AG04450 (cell line): ENCODE measurements at places on chromosomes 11 and 22.
A peak's percentile ranks its signal among the peaks of the same experiment; 100 is the strongest.

- no peak for DNase-seq
Measured at GRCh38 chr11:1776331-1776851, 12.7 kb upstream of the CTSD start.

DNA sequence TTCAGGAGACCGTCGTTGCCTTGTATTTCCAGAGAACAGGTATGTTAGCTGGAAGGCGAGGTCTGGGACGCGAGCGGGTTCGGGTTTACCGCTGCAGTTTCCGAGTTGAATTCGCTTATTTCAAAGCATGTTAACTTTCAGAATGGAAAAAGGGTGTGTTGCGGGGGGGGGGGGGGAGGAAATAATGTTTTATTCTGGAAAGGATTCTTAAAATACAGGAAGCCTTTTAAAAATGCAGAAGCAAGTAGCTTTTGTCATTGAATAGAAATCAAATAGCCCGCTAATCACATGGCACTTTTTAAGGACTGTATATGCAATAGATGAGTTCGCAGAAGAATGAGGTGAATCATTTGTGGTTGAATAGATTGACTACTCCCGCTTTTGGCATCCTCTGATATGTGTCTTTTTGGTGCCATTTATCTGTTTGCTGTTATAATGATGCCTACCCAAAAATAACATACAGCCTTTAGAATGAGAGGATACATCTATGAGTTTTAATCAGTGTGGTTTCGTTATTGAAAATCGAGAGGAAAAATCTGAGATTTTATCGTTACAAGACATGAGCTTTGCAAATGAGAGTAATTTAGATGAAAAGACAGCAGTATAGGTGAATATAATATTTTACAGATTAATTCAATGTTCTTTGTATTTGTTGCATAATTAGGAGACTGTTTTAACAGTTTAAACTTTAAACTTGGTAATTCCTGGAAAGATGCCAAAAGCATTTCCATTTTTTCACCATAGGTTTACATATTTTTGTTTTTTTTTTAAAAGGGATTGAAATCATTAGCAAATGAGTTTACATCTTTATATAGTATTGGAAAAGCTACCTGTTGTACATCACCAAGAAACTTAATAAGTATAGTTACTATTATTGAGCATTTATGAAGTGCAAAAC, 1.7 kb downstream of the PDE3B start:
- DNase-seq = no peak

DNA sequence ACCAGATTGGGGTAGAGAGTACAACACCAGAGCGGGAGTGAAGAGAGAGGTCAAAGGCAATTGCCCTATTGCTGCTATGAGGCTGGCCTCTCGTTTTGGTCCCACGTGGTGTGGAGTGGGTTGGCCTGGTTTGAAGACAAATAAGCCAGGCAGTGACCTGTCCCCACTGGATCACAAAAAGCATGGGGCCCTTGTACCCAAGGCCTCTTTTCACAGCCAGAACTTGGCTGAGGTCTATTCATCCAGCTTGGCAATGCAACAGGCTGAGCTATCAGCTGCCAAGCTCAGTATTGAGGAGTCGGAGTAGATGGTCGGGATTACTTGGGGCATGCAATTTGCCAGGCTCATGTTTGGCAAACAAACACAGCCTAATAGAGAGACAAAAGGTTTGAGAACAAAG, 19.2 kb upstream of the GALNT18 start:
- DNase-seq = no peak

- no peak for DNase-seq
Measured at GRCh38 chr11:84853841-84854497, 773.2 kb downstream of the DLG2 start.

DNA sequence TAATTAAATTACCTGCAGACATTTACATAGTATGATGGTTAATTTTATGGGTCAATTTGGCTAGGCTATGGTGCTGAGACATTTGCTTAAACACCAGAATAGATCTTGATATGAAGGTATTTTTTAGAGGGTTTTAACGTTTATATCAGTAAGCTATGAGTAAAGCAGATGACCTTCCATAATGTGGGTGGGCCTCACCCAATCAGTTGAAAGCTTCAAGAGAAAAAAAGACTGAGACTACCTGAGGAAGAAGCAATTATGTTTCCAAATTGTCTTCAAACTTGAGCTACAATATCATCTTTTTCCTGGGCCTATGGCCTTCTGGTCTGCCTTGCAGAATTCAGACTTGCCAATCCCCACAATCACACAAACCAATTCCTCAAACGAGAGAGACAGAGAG, 498.8 kb upstream of the API5 start:
- DNase-seq = no peak

DNA sequence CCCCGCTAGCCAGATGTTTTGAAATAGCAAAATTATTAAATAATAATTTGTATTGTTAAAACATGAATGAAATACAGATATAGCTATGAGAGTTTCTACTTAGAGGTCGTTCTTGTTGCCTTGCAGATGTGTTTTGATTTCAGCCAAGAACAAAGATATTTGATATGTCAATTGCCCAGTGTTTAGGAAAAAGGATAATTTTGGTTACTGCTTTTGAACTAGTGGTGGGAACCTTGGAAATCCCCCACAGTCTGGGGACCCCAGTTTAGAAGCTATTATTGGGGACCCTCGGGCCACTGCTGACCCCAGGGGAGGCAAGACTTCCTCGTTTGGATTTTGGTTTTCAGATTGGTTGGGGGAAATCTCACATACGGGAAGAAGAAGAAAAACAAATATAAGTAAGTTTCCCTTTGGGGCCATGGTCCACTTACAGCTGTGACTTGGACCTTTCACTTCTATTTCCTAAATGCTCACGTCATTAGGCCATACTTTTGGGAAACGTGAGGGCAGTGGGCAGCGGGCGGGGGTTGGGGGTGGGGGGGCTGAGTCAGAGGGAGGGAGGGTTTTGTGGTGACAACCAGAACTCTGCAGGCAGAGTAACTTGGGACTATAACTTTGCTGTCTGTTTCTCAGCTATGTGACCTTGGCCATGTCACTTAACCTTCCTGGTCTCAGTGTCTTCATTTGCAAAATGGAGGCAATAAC, 37.0 kb downstream of the LDLRAD3 start:
- no peak for DNase-seq

GRCh38 chr11:36729825-36730224, 131.8 kb upstream of the RAG2 start:
- no peak for DNase-seq

DNA sequence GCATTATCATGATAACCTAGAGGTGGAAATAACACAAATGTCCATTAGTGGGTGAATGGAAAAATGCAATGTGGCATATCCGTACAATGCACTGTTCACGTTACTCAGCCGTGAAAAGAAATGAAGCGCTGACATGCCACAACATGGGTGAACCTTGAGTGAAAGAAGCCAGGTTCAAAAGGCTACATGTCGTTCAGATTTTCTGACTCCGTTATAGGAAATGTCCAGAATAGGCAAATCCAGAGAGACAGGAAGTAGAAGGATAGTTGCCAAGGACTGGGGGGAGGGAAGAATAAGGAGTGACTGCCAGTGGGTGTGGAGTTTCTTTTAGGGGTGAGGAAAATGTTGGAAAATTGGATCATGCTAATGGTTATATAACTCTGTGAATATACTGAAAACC, 133.8 kb downstream of the ATXN10 start:
- DNase-seq = no peak

DNA sequence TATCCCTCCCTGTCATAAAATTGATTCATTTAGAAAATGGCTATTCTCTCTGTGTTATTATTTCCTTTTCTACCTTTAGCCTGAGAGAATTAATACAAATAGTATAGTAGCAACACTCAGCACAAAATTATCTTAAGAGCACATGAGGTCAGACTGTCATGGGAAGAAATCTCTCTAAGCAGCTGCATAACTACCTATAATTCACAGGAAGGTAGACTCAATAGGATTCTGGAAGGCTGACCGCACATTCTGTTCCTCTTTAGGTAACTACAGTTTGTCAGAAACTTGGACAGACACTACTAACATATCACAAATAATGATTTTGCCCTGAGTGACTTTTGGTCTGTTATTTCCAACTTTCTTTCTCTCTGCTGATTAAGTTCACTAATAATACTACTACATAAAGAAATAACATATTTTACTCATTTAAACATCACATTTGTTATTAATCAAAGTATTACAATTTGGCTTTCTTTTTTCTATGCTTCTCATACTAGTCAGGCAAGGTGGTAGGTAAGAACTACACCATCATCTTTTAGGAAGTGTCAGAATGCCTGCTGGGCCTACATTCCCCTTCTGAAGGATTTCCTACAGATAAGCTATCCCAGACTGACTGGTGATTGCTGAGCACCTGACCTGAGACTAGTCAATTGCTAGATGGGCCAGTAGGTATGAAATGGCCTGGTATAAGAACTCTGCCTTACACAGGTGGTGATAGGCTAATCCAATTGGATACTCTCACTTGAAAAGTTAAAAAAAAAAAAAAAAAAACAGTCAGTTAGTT, 325.1 kb downstream of the DLG2 start:
- no peak for DNase-seq

DNA sequence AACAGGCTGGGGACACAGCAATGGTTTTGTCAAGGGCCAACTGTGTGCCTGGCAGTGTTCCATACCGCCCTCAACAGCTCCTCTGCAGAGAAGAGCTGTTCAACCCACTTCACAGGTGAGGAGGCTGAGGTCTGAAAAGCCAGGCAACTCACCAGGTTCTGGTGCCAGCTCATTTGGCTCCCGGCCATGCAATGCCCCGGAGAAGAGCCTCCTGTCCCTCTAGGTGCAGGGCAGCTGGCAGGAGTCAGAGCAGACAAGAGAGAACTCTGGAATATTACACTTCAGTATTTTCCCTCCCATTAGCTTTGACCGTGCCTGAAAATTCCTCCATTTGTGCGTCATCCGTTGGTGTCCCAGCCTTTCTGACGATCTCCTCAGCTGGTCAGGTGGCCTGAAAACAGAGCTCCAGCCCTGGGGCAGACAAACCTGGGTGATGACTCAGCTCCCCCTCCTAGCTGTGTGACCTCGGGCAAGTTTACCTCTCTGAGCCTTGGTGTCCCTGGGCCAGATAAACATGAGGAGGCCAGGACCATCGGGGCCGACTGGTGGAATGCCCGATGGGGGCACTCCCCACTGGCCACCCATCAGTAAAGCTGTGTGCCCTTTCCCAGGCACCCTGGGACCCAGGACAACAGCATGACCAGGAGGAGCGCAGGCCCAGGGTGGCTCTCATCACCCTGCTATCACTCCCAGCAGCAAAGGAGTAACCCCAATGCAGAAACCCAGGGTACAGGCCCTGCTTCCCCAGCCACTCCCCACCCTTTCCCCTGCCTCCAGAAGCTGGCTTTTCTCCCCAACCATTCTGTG, 9.6 kb upstream of the C1QTNF6 start:
- no peak for DNase-seq

- DNase-seq = no peak
Measured at GRCh38 chr11:970319-970871, 44.7 kb downstream of the AP2A2 start.

- DNase-seq = no peak
Measured at GRCh38 chr11:91086028-91086427, 863.2 kb upstream of the CHORDC1 start.

DNA sequence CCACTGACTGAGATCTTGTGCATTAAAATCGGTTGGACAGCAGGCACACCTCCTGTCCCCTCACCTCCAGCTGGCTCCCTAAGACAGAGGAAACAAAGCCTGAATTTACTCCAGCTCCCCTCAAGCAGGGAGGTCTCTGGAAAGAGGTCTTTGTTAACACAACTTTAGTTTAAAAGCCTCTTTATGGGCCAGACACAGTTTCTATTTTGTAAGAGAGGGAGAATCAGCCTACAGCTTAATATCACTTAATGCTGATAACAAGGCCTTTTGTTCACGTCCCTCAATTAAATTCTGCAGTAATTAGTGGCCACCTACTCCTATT, 36.3 kb downstream of the PLEKHA7 start:
- DNase-seq = no peak

- DNase-seq = no peak
Measured at GRCh38 chr22:42275970-42276369, 5.5 kb upstream of the TCF20 start.

DNA sequence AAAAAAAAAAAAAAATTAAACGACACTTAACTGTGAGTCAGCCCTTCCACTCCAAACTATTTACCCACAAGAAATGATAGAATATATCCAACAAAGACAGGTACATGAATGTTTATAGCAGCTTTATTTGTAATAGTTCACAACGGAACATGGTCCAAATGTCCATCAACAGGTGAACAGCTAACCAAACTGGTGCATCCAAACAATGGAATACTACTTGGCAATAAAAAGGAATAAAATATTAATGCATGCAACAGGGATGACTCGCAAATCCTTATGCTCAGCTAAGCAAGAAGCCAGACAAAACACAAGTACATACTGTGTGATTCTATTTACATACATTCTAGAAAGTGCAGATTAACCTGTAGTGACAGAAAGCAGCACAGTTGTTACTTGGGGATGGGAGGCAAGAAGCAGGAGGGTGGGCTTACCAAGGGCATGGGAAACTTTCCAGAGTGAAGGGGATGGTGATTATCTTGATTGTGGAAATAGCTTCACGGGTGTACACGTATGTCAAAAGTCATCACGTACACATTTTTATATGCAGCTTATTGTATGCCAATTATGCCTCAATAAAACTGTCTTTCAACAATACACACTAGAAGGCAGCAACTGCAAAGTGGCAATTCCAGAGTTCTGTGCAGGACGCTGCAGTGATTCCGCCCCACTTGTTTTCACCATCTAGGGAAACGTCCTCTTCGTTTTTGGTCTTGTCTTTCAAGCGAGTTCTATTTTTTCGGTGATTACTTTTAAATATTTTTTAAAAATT, 6.7 kb upstream of the SF1 start:
- DNase-seq = no peak

DNA sequence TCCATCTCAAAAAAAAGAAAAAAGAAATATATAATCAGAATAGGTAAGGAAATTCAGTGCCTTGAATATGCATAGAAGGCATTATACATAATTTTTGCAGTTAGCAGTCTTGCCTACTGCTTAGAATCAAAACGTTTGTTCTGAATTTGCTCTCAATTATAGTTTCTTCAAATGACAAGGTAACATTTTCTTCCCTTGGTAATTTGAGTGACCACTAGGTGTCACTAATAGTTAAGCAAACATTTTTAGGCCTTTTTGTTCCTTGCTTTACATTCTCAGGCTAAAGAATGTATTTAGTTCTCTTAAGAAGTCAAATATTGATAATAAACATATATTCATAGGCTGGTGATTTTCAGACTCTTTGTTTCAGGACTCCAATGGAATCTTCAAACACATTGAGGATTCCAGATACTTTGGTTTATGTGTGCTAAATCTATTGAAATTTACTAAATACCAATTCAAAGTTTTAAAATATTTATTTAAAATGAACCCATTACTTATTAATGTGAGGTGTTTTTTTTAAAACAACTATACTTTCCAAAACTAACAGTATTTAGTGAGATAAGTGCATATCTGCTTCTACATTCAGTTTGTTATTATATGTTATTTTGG, 55.0 kb upstream of the DEPDC7 start:
- peak; percentile 27 for DNase-seq
